Adipocyte (in vitro differentiated cells): ENCODE measurements at places on chromosomes 7 and 10.
A peak's percentile ranks its signal among the peaks of the same experiment; 100 is the strongest.

GRCh38 chr10:104274762-104275721, 6.1 kb downstream of the GSTO2 start:
- DNase-seq, result peak; percentile 63

DNA sequence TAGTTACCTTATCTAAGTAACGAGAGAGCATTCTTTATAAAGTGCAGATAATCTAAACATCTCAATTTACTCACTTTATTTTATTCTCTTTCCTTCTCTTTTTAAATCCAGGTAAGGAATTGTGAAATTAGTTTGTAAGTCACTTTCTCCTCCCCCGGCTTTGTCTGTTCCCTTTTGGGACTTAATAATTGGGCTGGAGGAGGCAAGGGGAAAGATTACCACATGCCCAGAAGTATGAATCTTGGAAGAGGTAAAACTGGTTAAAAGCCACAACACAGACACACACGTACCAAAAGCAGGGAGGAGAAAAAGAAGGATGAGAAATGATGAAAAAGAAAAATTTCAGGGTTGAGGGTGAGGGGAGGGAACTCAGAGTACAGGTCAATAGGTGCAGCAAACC, 63.3 kb upstream of the LRRC17 start:
- no peak for DNase-seq

DNA sequence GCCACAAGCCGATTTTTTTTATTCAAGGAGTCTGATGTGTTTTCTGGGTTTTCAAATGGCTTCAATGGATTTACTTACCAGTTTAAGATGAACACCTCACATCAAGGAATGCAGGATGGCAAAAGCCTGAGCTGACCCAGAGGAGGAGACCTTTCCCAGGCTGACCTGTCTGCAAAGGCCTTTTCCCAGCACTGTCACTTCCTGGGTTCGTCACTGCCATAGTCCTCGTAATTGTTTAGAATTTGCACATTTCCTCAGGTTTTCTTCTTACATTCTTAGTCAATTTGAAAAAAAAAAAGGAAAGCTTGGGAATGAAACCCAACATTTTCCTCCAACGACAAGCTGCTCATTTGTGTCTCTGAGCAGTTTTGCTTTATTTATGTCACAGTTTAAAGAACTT, 42.0 kb downstream of the PTER start:
- no peak for DNase-seq

DNA sequence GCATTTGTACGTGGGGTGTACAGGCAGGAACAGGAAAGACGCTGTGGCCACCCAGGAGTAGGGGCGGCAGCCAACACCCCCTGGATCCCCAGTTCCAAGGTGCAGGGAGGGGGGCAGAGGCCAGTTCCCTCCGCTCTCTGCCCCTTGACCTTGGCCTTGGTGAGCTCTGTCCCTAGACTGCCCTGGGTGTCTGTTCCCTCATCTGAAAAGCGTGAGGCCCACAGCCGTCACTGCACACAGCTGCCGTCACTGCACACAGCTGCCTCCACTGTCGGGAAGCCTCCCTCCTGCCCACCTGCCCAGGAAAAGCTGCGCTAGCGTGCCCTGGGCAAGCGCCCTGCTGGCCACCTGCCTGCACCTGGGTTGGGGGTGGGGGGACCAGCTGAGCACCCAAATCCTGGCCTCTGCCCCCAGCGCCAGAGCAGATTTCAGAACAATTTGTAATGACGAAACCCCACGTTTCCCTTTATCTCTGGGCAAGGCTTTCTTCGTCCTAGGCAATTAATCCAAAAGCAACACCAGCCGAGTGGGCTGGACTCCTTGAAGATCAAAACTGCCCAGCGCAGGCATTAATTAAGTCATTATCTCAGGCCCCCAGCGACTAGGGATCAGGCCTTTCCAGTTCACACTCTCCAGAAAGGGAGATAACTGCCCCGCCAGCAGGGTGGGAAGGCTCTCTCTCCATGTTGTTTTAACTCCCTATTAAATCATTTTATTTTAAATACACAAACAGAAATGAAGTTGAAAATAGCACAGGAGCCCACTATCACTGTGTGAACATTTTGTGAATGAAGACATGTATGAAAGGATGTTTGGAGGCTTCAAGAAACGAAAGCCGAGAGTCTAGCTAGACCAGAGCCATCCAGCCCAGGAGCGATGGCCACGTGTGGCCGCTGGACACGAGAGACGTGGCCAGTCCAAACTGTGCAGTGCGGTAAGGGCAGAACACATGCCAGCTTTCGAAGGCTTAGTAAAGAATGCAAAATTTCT, 4.0 kb upstream of the PDGFA start:
- no peak for DNase-seq
